ENCODE measurements at places on chromosomes 3 and 15. TPM values are rescaled to one million over a fixed set of nuclear protein-coding genes. Genes with fewer than 3 reads are reported as not detected.
A peak's percentile ranks its signal among the peaks of the same experiment; 100 is the strongest.

DNA sequence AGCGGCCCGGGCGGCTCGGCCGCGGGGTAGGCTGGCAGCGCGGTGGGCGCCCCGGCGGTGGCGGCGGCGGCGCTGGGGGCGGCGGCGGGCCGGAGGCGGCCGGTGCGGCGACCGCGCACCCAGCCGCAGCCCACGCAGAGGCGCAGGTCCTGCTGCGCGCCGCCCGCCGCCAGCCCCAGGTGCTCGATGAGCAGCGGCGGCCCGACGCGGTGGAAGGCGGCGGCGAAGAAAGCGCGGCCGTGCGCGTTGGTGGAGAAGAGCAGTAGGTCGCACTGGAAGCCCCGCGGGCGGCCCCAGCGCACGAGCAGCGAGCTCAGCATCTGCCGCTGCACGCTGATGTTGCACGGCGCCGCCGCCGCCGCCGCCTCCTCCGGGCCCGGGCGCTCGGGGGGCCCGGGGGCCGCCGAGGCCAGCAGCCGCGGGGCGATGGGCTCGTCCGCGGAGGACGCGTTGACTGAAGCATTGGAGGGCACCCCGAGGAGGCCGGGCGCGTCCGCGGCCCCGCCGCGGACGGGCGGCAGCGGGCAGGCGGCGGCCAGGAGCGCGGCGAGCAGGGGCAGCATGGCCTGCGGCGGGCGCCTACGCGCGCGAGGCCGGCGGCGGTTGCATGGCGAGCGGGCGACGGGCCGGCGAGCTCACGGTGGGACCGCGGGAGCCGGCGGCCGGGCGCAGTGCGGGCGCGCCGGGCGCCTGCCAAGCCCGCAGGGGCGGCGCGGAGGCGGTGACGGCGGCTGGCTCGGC lies 452 bp downstream of the TMEM158 start:
- DNase-seq, result peak; percentile 54

DNA sequence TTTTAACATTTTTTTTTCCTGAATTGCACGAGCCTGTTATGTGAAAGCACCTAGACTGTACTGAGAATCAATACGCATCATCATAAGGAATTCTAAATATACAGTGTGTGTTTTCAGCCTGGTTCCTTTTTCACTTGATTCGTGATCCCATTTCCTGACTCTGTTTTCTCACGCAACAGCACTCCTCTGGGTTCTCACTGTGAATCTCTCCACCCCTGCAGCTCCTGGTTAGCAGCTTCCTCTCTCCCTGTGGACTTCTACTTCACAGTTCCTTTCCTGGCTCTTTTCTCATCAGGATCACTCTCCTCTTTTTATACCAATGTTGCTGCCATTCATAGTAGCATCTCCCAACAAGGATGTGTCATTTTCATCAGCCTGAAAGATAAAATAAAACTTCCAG lies 297.2 kb downstream of the CADM2 start:
- no peak for DNase-seq

GRCh38 chr3:29346828-29347227 lies 66.0 kb downstream of the RBMS3 start:
- DNase-seq, result no peak

GRCh38 chr3:197490098-197491058 lies 65.4 kb downstream of the BDH1 start:
- DNase-seq, result no peak

The CCR1 gene
- total RNA-seq, result 35.3 TPM

DNA sequence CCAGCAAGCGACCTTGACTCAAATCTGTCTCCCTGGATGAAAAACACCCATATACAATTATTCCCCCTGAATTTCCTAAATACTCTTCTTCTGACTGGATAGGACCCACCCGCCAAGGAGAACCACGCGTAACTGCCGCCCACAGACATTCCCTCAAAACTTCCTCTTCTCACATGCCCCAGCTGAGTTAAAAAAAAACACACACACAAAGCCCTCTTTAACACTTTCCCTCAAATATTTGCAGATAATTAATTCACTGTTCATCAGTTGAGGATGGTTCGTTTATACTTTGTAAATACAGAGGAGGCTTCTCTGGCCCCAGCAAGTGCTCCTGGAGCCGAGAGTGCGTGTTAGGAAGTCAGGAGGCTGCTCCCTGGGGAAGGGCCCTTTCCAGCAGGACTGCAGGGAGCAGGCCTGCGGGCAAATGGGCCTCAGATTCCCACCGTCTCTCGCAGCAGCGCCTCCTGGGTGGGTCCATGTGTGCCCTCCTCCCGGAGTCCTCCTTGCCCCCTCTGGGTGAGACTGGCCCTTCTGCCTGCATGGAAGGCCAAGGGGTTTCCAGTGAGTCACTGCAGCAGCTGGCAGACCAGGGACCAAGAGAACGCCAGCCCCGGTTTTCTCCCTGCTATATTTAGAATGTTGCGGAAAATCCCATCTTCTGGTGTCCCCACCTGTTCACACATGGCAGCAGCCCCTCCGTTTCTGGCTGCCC lies 46.8 kb downstream of the MGLL start:
- DNase-seq, result no peak

DNA sequence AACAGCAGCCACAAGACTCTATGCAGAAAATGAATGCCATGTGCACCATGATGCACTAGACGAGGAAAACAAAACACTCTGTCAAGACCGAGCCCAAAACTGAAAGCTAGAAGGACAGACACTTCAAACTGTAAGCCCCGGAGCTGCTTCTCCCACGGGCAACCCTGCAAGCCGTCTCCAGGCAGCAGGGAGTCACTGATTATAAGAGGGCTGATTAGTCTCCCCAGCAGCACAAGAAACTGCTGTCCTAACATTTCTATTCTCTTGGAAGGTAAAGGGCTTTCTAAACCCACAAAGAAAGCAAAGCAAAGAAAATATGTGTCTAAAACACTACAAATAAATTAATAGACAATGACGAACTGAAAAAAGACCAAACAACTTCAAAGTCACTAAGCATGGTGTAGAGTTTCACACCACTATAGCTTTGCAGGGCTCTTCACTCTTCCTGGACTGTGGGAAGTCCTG lies 15.5 kb downstream of the TBC1D2B start:
- DNase-seq, result peak; percentile 71

DNA sequence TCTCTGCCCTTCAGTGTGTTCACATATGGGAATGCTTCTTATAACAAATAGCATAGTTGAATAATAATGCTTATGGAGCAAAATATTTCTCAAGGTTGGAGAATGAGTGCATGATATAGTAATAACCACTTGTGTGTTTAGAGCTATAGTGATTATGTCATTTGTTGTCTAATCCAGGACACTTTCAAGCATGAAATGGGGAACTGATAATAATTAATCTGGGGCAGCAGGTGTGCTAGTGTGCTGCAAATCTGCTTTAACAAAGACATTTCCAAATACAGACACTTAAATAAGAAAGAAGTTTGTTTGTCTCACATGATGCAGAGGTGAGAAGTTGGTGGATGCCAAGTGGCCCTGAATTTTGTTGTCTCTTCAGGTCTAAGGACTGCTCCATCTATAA lies 579.3 kb upstream of the GRM7 start:
- no peak for DNase-seq

The PIGZ gene
- 1.6 TPM for total RNA-seq

DNA sequence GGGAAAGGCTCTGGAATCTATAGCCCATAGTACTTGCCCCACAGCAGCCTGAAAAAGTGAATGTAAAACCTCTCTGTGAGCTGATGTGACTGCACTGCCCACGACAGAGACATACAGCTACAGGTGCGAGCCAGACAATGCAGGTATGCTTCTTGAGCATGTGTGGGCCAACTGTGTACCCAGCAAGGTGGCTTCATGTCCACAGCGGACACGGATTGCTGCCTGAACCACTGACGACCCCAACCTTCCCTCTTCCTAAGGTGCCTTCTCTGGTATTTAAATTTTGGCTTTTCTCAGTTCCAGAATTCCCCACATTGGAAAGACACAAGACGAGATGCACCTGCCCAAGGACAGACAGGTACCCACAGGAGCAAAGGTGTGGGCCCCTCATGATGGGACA lies 65.8 kb downstream of the SCN5A start:
- DNase-seq, result no peak

The GPR149 gene
- not detected for total RNA-seq

- no peak for DNase-seq
These were observed 5.8 kb upstream of the GNAI2 start for GRCh38 chr3:50230104-50230793.

The IQCF5 gene
- not detected for total RNA-seq

The LYZL4 gene
- not detected for total RNA-seq

The MYD88 gene
- 69.3 TPM for total RNA-seq

The HCN4 gene
- total RNA-seq, result not detected

The ARF4 gene
- 61.6 TPM for total RNA-seq

DNA sequence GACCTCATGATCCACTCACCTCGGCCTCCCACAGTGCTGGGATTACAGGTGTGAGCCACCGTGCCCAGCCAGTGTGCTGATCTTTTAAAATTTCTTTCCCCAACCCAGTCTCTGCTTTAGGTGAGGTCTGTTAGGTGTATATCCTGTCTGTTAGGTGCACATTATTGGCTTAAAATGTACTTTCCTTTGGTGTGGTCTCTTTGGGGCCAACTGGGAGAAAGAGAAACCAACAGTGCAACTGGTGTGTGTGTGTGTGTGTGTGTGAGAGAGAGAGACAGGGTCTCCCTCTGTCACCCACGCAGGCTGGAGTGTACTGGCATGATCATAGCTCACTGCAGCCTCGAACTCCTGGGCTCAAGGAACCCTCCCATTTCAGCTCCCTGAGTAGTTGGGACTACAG lies 50.3 kb upstream of the GNB5 start:
- DNase-seq, result no peak

The ASB14 gene
- total RNA-seq, result not detected

The MESP2 gene
- total RNA-seq, result not detected

DNA sequence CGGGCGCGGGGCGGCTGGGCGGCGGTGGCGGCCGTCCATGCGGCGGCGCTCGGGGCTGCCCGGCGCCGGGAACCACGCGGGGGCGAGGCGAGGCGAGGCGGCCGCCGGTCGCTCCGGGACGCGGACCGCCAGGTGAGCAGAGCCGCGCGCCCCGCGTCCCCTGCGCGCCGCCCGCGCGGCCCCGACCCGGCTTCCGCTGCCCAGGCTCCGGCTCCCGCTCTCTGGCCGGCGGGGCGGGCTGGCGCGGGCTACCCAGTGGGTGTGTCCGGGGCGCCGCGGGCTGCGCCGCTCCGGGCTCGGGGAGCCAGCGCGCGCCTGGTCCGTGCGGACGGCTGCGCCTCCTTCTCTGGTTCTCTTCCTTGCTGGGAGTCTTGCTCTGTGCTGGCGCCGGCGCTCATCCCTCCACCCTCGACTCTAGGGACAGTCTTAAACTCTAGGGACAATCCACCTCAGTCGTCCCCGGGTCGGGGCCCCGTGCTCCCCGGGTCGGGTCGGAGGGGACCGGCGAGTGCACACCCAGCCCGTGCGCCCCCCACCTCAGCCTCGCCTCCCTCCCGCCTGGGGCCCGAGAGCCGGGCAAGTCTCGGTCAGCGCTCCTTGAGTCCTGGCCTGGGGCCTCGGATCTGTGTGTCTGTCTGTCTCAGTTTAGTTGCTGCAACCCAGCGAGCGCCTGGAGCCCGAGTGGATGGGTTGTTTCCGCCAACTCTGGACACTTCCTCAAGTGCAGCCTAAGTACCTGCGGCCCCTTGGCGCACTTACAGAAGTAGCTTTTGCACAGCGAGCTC lies 488 bp downstream of the THSD4 start:
- no peak for DNase-seq

The NME9 gene
- not detected for total RNA-seq

DNA sequence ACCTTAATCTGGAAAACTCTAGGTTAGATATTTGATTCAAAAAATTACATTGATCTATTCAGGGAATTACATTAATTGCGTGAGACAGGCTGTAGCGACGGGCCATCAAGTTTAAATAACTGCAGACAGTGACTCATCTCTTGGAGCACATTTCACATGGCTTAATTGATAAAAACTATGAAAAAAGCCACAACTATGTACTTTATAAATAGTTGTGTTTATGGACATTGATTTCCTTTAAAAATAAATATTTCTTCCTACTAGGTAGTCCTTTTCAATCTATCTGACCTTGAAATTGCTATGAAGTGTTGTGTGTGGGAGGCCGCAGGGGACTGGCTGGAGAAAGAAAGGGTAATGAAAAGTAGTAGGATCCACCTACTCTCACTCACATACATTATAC lies 157.8 kb downstream of the IL1RAP start:
- no peak for DNase-seq

DNA sequence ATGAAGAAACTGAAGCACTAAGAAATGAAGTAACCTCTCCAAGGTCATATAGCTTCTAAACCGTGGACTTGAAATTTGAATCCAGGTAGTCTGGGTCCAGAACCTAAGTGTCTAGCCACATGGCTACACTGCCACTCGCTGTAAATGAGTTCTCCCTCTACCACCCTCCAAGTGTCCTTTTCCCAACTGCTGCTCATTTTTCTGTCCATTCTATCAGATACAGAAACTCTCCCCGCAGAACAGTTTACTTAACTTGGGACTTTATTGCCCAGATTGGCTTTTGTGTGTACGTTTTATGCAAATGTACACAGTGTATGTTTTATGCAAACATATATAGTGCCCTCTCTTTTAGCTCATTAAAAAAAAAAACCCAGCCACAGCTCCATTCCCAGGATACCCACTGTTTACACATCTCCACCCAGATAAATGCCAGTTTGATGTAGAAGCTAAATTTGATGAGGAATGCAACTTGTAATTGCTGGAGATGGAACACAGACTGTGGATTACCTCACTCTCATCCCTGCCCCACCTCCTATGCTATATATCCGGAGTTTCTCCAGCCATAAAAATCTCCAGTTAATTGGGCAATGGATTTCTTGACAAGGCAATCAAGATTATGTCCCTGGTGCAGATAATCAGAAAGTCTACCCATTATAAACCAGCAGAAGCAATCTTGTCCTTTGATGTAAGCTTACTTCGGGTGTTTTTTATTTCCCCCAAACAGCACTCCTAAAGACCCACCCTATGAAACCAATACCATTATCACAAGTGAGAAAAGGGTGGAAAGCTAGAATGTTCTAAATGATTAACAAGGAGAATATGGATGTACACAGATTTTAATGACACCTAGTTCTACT lies 42.0 kb downstream of the THBS1 start:
- no peak for DNase-seq

GRCh38 chr15:89482139-89482538 lies 14.2 kb downstream of the RHCG start:
- no peak for DNase-seq

The MB21D2 gene
- 7.0 TPM for total RNA-seq

DNA sequence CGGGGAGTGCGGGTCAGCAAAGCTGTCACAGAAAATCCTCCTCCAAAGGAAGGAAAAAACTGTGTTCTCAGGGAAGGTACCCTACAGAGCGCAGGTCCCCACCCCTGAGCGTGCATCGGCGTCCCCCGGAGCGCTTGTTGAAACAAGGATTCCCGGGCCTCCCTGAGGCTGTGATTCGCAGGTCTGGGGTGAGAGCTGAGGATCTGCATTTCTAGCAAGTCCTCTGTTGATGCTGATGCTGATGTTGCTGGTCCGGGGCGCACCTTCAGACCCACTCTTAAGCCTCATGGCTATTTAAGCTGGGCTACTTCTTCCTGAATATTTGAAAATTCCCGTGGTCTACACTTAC lies 226.2 kb upstream of the IGF1R start:
- no peak for DNase-seq

- no peak for DNase-seq
These were observed 156.8 kb downstream of the LSAMP start for GRCh38 chr3:116288485-116288884.

GRCh38 chr3:15647611-15648167 lies 46.1 kb downstream of the BTD start:
- DNase-seq, result peak; percentile 90

GRCh38 chr3:193782747-193783146 lies 189.7 kb downstream of the OPA1 start:
- DNase-seq, result no peak

The ACTR8 gene
- total RNA-seq, result 28.9 TPM

The DNAH12 gene
- total RNA-seq, result not detected
